NCI-H1930 (cell line): ENCODE measurements at places on chromosomes 5 and 9.

- DNase-seq: no peak
Observed at GRCh38 chr5:166719991-166720390, 1571.5 kb upstream of the WWC1 start.

- no peak for DNase-seq
Observed at GRCh38 chr5:32017692-32018367, 156.3 kb downstream of the GOLPH3 start.

DNA sequence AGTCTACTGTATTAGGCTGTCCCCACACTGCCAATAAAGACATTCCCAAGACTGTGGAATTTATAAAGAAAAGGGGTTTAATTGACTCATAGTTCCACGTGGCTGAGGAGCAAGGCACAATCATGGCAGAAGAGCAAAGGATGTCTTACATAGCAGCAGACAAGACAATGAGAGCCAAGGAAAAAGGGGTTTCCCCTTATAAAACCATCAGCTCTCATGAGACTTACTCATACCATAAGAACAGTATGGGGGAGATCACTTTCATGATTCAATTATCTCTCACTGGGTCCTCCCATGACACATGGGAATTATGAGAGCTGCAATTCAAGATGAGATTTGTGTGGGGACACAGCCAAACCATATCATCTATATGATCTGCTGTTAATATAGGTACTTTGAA is 14.8 kb upstream of the FSTL4 start:
- DNase-seq: no peak

GRCh38 chr9:115913696-115914095 is 239.9 kb upstream of the PAPPA start:
- DNase-seq: no peak

DNA sequence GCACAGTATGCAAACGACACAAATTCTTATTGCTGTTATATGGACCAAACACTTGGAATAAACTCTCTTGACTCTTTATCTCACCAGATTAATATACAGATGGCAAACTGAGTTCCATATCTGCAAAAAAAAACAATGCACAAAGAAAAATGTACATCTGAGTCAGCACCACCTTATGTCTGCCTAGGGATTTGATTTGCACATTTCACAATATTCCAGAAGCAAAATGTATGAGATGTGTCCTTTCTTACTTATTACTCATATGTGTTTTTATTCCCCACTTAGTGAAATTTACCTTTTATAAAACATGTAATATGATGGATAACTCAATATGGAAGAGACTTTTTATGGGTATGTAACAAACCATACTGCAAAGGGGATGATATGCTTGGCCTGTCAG is 236.9 kb downstream of the GLIS3 start:
- no peak for DNase-seq
